H9 (cell line): ENCODE measurements at places on chromosomes 5 and 9.

DNA sequence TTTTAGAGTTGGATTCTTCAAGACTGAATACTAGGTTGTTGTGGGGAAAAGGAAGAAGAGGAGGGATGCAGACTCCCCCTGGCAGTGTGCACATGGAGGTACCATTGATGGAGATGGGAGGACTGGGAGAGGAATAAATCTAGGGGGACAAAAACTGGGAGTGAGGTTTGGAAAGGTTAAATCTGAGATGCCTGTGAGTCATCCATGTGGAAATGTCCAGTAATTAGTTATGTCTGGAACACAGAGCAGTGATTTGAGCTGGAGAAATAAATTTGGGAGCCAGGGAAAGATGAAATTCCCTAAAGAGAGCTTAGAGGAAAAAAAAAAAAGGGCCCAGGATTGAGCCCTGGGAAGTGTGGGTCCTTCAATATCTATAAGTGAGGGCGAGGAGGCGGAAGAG, 8.0 kb upstream of the CCIN start:
- no peak for DNase-seq

DNA sequence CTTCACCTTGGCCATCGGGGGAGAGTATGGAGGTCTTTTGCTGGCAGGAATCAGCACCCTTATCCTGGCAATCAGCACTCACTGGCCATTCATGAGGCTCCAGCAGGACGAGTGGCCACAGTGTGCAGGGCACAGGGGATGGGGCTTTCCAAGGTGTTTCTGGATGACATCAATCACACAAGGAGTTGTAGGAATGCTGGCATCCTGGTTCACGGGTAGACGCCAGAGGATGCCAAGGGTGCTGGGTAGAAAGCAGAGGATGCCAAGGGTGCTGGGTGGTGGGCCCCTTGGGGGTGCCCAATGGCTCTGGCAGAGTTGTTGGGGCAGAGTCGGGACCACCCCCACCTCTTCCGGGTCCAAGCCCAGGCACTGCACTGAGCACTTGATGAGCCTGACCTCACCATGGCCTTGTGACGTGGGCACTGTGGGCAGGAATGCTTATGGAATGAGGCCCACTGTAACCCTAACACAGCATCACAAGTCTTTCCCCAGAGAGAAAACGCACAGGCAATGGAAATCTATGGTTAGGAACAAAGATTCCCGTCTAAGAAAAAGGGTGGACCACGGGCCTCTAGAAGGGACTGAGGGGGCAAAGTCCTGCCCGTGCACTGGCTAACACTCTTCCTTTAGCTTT, 29.1 kb downstream of the CEL start:
- no peak for DNase-seq

GRCh38 chr5:161547738-161548486, 1.4 kb upstream of the GABRB2 start:
- peak; percentile 36 for DNase-seq

- DNase-seq, result no peak
Observed at GRCh38 chr5:175250426-175250825, 193.6 kb downstream of the DRD1 start.

GRCh38 chr5:87184605-87185004, 83.1 kb upstream of the RASA1 start:
- DNase-seq, result no peak

- DNase-seq, result no peak
Observed at GRCh38 chr5:96080557-96080956, 118.9 kb upstream of the ELL2 start.

DNA sequence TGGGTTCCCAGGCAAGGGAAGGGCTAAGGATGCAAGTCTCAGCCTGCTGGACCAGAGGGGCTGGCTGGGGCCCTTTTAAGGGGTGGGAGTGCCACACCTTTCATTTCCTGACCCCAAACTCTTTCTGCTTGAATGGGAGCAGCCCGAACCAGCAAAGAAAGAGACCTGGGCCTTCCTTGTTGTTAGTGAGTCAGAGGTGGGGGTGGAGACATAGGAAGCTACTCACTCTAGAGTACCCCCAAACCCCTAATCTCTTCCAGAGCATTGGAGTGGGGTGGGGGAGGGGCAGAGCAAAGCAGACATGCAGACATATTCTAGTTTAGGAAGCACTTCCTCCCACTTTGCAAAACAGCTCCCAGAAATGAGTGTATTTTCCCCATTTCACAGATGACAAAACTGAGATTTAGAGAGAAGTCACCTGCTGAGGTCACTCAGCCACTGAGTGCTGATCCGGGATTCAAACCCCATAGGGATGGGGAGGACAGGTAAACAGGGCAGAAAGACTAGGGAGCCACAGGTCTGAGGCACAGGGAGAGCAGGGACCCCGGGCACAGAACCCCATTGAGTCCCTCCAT, 6.0 kb upstream of the AQP3 start:
- DNase-seq, result no peak

GRCh38 chr5:43772764-43773477, 169.9 kb downstream of the NNT start:
- no peak for DNase-seq

DNA sequence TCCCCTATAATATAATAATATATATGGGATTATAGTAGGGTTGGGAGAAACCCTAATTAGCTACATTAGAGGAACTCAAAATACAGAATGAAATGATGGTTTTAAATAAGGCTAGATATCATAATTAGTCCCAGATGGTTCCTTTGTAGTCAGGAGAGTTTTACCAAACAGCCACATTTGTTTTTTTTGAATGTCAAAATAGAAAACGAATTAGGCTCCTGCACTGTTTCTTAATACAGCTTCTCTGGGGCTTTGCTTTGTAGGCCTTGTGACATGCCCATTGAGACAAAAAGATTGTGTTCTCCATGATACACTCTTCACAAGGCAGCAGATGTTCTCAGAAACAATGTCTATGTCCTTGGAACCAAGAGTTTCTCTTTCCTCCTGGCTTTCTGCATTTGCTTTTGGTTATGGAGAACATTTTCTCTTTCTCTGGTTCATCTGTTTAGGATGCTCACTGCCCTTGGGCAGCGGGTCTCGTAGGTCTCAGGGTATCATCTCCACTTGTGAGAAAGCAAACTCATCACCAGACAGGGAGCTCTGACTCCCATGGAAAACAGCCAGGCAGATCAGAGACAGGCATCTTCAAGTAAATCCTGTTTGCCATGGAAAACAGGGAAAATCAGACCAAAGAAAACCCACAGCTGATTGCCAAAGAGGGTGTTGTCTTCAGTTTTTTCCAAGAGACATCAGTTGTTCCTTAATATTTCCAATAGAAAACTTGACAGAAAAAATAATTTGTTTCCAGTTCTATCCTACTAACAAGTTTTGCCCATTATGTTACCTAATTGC, 54.1 kb upstream of the RPS23 start:
- no peak for DNase-seq

- peak; percentile 78 for DNase-seq
Observed at GRCh38 chr9:19934301-19934871, 145.5 kb upstream of the SLC24A2 start.

GRCh38 chr9:13479096-13479495, 199.6 kb upstream of the MPDZ start:
- no peak for DNase-seq

GRCh38 chr5:64775291-64775690, 6.6 kb downstream of the CWC27 start:
- DNase-seq, result no peak

GRCh38 chr5:54360925-54361662, 50.7 kb upstream of the ARL15 start:
- no peak for DNase-seq

GRCh38 chr5:152106571-152106970, 181.9 kb upstream of the GLRA1 start:
- no peak for DNase-seq

DNA sequence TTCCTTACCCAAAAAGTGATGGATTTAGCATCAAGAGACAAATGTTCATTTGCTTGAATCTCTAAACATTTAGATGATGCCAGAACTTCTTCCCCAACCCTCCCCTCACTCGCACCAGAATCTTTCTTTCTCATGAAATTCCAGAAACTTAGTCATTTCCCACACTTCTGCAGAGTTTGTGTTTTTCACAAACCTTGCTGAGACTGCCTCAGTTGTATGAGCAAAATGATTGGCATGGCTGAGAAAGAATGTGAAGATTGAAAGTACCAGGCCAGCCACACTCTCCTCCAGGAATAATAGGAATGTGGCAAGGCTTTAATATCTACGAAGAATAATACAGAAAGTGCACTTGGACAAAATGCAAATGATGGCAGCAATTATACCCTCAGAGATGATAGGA, 428.3 kb upstream of the CDH6 start:
- no peak for DNase-seq

DNA sequence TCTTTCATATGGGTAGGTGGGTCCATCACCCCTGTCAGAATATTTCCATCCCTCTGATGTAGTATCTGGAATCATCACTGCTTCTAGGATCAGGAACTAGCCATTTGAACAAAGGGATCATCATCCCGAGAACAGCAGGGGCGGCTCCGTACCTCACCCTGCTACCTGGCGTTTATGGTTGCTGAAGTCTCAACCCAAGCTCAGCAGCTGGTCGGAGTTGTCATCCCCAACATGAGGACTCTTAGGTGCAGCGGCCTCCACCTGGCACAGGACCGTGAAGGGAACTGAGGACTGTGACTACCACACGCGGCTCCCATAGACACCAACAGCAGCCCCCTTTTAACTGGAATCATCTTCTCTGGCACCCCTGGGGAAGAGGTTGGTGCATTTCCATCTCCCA, 35.1 kb downstream of the ROR2 start:
- DNase-seq, result no peak

DNA sequence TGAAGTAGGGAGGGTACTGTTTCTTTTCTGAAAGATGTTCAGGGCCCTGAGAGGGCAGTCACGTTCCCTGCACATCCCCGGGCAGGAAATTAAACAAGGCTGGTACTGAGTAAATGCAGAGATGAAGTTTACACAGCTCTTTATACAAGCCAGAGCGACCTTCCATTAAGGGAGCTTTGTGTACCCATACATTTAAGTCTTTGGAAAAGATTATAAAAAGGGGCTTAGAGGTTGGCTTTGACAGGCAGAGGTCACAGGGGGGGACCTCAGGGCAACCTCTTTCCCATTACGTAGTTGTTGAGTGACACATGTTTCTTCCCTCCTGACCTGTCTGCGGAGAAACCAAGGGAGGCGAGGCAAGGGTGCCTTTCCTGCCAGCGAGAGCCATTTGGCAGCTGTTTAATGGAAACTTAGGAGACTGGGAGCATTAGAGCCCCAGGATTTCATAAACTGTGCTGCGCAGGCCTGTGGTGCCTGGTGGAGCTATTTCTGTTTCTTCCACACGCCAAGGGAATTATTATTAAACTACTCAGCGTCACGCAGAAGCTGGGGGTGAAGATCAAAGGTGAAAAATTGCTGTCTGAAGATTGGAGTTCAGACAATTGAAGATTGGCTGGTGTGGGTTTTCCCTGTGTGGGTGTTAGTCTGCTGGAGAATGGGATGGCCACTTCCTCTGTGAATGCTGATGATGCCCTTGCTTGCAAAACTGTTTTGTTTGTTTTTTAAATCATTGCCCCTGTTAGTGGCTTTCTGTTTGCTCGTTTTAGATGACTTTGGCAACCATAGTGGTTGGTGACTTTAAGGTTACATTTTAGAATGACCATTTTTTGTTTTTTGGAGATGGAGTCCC, 3.2 kb upstream of the SMIM32 start:
- no peak for DNase-seq
